Right lung (tissue), 10 donors: ENCODE measurements at places on chromosomes 12 and 14. TPM values are rescaled to one million over a fixed set of nuclear protein-coding genes. Genes with fewer than 3 reads are reported as not detected.

DNA sequence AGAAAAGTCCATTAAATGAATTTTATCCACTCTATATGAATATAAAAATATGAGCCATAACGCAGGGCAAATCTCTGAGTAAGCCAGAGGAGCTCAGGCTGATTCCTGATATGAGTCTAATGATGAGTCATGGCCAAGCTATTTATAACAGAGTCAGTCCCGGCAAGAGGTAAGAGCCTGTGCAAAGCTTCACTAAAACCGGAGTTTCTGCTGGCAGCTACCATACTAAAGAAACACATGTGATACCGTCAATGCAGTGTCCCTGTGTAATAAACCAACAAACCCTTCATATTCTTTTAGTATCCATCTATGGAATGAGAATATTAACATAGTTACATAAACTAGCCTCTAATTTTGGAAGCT, 319.4 kb downstream of the KCNC2 start:
- peak; percentile 0 for DNase-seq

GRCh38 chr12:49792976-49793580, 35.1 kb downstream of the NCKAP5L start:
- DNase-seq: no peak

DNA sequence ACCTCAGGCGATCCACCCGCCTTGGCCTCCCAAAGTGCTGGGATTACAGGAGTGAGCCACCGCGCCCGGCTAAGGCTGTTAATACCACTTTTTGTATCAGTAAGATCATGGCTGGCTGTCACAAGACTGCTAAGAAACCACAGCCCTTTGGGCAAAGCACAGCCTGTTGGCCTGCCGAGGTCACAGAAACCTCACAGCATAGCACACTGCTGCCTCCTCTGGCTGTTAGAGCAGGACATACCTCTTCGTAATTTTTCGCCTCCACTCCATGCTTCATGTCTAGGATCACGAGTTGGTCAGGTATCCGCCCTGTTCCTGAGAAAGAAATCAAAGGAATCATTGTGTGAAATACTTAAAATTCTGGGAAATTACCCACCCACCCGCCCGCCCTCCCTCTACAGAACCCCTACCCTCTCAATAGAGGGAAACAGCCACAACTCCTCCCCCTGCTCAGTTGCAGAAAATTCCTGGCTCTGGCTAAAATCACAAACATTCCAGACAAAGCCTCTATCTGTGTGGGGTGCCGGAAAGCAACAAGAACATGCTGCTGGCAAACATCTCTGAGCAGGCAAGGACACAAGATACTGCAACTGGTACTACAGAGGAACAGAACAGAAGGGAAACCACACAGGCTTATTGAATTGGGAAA, 20.7 kb upstream of the NEK9 start:
- DNase-seq: peak; percentile 58

- no peak for DNase-seq
Observed at GRCh38 chr12:81991868-81992267, 232.7 kb upstream of the PPFIA2 start.

DNA sequence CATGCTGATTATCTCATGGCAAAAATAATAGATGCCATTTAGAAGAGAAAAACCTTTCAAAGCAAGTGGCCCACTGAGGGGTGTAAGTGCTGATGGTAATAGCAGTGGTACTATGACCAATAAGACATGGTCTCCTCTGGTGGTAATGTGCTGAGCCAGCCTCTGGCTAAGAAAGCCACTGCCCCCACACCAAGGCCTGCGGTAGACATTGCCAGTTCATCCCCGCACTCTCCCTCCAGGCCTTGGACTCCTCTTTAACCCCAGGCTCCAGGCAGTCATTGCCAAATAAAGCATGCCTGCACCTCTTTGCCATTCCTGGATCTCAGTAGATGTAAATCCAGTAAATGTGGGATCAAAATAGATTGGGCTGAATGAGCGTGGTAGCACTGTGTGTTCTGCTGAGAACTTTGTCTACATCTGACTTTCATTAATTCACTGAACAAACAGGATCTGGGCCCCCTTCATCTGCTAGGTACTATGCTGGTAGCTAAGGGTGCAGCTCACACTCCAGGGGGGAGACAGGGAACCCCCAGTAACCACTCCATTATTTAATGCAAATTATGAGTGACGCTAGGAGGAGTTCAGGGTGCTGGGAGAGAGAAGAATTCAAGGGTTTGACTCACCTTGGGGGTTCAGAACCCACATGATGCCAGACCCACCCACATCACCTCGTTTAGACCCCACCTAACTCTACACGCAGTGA, 89.3 kb downstream of the BCL11B start:
- no peak for DNase-seq

GRCh38 chr14:104641753-104642539, 37.4 kb upstream of the TMEM179 start:
- DNase-seq: no peak

- no peak for DNase-seq
Observed at GRCh38 chr12:57214398-57214781, 2.2 kb upstream of the NXPH4 start.

- DNase-seq: peak; percentile 77
Observed at GRCh38 chr14:99266181-99267178, 5.5 kb downstream of the BCL11B start.

GRCh38 chr14:90358359-90358758, 26.6 kb upstream of the NRDE2 start:
- DNase-seq: no peak

DNA sequence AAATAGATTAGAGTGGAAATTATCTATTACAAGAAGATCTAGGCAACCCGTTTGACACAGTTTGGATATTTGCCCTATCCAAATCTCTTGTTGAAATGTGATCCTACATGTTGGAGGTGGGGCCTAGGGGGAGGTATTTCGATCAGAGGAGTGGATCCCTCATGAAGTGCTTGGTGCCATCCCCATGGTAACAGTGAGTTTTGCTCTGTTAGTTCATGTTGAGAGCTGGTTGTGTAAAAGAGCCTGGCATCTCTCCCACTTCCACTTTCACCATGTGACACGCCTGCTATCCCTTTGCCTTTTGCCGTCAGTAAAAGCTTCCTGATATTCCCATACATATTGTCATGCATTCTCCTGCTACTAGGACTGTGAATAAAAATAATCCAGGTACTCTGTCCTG, 66.4 kb upstream of the FLRT2 start:
- no peak for DNase-seq

DNA sequence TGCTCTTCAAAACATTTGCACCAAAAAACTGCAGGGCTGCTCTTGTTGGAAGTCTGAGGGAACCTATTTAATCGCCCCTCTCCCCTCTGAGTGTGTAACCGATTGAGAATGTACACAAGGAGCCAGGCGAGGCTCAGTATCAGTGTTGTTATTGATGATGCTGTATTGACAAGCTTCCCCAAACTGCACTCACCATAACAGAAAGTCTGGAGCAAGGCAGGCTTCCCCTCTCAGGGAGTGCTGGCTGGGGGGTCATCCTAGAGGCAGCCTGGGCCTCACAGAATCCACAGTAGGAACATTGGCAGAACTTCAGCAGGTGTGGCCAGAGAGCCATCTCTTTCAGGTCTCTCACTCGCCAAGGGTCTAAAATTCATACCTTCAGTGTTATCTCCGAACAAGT, 58.1 kb upstream of the TUNAR start:
- no peak for DNase-seq

DNA sequence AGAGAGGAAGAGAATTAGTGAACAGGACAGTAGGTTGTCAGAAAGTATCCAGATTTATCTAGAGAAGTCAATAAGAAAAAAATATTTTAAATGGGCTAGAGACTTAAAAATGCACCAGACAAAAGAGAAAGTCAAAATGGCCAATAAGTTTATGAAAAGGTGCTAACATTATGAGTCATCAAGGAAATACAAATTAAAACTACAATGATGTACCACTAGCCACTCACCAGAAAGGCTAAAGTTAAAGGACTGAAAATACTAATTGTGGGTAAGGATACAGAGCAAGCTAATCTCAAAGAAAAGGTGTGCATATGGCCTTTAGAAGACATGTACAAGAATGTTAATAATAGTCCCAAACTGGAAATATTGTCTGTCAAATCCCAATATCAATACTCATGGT, 37.7 kb downstream of the C12orf50 start:
- no peak for DNase-seq

DNA sequence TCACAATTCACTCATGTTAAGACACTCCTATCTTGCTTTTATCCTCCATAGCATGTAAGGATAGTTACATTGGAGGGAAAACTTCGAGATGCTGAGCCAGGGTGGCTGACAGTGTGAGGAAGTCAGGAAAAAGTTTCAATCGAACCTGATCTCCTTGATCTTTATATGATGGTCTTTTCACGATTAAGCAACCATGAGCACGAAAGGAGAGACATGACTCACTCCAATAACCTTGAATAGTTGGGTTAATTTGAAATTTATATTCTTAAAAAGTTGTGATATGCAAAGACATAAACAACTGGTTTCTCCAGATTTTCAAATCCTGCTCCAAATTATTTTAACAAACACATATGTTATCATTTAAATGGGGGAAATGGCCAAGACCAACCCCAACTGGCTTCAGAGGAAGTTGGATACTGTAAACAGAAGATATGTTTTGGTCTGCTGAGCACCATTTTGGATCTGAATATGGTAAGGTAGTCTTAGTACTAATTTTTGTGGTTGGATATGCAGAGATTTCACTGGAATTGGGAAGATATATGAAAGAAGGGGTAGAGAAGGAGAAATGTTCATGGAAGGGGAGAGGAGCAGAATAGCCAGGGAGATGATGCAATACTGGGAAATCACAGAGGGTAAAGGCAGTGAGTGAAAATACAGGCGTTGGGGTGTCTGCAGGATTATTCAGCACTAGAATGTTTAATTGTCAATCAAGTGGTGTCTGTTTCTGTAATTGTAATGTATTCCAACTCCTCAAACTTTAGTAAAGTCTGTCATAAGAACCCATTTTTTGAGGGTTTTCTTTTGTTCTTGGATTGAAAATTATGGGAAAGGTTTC, 185.2 kb upstream of the SLC38A2 start:
- DNase-seq: no peak

- peak; percentile 30 for DNase-seq
Observed at GRCh38 chr14:60573943-60574495, 65.1 kb downstream of the SIX6 start.

DNA sequence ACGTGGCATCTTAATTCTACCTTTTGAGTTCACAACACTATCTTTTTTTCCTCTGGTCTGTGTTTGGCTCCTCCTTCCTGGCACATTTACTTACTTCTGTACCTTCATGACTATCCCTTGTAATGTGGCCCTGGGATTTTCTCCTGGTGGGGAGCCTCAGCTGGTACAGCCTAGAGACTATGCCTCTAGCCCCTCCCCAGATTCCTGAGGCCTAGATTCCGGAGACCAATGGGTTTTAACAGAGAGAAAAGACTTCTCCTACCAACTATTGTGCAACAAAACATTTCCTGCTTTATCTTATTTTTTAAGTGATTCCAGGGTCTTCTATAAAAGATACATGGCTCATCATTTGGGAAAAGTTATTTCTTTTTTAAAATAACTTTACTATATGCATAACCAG, 216.2 kb upstream of the KRR1 start:
- DNase-seq: no peak

- DNase-seq: no peak
Observed at GRCh38 chr12:10716704-10717315, 6.3 kb downstream of the YBX3 start.

- peak; percentile 39 for DNase-seq
Observed at GRCh38 chr14:90647473-90648005, 168.7 kb downstream of the TTC7B start.

DNA sequence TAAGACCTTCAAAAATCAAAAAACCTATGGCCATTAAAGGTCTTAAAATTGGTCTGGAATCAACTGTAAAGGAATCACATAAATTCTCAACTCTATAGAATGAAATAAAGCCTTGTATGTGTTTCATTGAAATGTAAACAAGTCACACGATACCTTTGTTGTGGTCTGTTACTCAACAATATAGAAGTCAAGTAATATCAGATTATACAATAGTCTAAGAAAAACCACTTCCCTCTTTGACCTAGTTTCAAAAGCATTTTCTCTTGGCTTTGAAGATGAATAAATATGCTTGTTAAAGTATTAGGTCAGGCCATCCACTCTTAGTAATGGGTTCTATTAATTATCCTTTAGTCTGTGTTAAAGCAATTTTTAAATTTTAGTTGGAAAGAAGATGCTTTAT, 79.8 kb upstream of the DIO2 start:
- no peak for DNase-seq

DNA sequence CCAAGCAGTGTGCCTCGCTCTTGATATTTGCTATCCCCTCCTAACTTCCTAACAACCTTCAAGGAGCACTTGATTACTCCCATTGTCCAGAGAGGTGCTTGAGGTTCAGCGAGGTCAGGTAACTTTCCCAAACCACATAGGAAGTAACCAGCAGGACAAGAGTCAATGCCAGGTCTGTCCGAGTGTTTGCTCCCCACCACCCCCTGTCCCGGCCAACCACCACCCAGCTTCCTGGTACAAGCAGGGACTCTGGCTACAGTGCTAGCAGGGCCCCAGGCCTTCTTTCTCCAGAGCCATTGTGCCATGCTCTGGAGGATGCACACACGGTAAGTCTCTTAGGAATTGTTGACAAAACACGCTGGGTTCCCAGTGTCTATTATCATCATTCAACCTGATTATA, 49.2 kb downstream of the SYNE3 start:
- DNase-seq: no peak

DNA sequence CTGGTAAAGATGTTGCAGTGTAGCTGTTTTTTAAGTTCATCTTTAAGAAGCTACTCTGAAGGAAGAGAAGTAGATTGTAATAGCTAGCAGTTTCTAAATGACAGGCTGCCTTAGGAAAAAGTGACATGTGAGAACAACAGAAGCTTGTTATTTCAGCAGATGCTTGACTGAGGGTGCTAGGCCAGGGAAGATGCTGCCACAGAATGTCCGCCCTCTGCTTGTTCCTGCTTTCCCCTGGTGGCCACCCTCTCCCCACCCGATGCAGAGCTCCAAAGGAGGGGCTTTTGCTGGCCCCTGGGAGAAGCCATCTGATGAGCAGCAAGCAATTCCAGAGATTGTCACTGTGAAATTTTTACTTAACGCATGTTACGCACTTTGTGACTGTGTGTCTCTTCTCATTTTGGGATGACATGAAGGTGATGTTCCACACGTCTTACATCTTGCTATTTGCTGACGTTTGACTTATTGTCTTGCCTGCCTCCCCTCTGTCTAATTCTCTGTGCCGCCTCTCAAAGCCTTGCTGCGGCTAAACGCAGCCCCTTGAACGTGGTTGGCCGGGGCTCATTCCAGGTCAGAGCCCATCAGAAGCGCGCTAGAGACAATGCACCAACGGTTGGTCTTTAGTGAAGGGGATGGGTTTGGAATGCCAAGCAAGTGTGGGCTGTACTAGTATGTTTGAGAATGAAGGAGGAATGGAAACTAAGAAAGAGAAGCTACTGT, 44.8 kb downstream of the WDR20 start:
- DNase-seq: no peak

GRCh38 chr14:105702275-105702817, 176.0 kb downstream of the TMEM121 start:
- DNase-seq: no peak

Gene CLIP1
- polyA plus RNA-seq: 31.3 TPM

Gene FAIM2
- 0.57 TPM for polyA plus RNA-seq

Gene VRTN
- not detected for polyA plus RNA-seq

Gene PCBP2
- polyA plus RNA-seq: 938 TPM

Gene KRT71
- 0.08 TPM for polyA plus RNA-seq

Gene HOXC10
- 1.2 TPM for polyA plus RNA-seq

Gene BDKRB2
- polyA plus RNA-seq: 1.0 TPM

Gene IAPP
- polyA plus RNA-seq: not detected

Gene KRT80
- polyA plus RNA-seq: 1.1 TPM

Gene RIMKLB
- polyA plus RNA-seq: 167 TPM
